COLO829 (cell line): ENCODE measurements at places on chromosomes 5 and 9.

GRCh38 chr9:124949387-124949786, 8.5 kb upstream of the GOLGA1 start:
- DNase-seq, result no peak

GRCh38 chr5:20514145-20514544, 526.1 kb upstream of the CDH18 start:
- DNase-seq, result no peak

GRCh38 chr5:155625897-155626543, 612.5 kb downstream of the KIF4B start:
- DNase-seq, result no peak

DNA sequence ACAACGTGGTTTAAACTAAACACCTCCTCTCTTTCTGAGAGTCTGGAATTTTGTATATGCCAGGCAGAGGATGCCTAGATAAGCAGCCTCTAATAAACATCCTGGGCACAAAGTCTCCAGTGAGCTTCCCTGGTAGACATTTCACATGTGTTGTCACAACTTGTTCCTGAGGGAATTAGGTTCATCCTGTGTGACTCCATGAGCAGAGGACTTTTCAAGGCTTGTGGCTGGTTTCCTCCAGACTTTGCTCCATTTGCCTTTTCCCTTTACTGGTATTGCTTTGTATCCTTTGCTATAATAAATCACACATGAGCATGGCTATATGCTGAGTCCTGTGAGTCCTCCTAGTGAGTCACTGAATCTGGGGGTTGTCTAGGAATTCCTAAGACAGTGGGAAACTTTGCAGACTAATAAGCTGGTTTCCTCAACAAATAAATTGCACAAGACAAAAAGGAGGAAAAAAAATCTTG, 77.4 kb downstream of the NR2F1-AS1 start:
- DNase-seq, result no peak

GRCh38 chr9:28249424-28249823, 676.1 kb upstream of the C9orf72 start:
- no peak for DNase-seq

DNA sequence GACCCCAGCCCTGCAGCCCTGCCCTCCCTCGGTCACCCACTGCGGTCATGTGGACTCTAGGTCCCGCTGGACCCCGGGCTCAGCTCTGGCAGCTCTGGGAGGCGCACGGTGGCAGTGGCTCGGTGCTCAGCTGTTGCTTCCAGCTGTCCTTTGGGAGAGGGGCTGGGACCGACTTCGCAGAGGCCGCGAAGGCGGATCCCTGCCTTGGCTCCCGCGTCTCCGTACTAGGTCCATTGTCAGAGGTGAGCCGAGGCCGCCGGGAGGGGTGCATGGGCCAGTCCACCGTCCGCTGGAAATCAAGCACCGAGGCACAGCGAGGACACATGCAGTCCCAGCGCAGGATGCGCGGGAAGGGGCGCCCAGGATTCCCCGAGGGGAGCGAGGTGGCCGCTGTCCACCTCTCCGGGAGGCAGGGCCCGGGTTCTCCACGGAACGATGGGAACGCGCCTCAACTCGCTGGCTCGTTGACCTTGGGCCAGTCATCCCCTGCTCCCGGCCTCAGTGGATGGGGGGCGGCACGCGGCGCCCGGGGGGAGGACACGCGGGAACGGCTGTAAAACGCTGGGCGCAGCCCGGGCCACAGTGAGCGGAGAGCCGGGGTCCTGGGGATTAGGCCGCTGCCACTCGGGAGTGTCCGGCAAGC, 732 bp downstream of the GBGT1 start:
- DNase-seq, result no peak

GRCh38 chr5:116571568-116572349, 2.9 kb downstream of the SEMA6A start:
- no peak for DNase-seq

DNA sequence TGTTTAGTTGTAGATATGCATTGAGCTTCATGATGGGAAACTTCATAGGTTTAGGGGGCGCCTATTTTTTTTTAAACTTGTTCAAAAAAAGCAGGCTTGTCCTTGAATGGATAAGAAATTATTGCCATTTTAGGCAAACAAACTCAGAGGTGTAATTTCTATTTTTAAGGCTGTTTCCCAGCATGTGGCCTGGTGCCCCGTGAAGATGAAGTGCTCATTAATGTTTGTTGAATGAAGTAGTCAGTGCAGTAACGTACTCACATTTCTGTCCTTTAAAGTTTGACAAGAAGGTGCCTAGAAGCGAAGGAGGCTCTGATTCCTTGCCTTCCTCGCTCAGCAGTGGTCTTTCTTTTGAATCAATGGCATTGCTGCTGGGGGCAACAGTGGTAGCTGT, 54.3 kb downstream of the ZNF618 start:
- no peak for DNase-seq

DNA sequence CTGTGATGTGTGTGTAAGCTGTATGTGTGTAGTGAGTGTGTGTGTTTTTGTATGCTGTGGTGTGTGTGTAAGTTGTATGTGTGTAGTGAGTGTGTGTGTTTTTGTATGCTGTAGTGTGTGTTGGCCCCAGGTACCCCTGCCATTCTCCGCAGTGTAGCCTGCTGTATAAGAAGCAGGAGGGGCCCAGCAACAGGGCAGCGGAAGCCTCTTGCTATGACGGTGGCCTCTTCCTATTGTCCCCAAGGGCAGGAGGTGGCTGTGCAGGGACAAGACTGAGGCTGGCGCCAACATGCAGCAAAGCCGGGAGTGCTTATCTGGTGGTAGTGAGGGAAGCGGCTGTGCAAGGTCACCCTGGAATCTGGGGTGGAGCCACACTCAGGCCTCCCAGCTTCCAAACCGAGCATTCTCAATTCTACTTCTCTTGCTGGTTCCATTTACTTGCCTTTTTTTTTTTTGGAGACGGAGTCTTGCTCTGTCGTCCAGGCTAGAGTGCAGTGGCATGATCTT, 5.1 kb downstream of the SPAAR start:
- no peak for DNase-seq

- DNase-seq, result no peak
Measured at GRCh38 chr5:137304226-137304874, 194.8 kb downstream of the SPOCK1 start.

DNA sequence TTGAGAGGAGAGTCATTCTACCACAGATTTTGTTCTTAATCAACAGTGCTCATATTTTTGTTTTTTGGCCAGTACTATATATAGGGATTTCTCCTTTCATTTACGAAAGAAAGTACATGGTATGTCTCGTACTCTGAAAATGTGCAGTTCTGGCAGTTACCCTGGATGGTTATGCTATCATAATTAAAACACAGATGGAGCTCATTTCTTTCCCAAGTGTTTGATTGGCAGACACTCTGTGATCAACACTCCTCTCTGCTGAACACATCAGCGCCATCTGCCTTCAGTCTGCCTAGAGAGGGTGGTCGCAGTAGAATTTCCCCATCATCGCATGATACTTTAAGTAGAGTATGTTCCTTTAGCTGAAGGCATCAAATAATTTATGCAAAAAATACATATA, 64.5 kb downstream of the PAM start:
- DNase-seq, result no peak
